ENCODE measurements at places on chromosomes 6 and 20.

- DNase-seq = no peak
Measured at GRCh38 chr6:13183415-13184088, 144.8 kb downstream of the TBC1D7 start.

DNA sequence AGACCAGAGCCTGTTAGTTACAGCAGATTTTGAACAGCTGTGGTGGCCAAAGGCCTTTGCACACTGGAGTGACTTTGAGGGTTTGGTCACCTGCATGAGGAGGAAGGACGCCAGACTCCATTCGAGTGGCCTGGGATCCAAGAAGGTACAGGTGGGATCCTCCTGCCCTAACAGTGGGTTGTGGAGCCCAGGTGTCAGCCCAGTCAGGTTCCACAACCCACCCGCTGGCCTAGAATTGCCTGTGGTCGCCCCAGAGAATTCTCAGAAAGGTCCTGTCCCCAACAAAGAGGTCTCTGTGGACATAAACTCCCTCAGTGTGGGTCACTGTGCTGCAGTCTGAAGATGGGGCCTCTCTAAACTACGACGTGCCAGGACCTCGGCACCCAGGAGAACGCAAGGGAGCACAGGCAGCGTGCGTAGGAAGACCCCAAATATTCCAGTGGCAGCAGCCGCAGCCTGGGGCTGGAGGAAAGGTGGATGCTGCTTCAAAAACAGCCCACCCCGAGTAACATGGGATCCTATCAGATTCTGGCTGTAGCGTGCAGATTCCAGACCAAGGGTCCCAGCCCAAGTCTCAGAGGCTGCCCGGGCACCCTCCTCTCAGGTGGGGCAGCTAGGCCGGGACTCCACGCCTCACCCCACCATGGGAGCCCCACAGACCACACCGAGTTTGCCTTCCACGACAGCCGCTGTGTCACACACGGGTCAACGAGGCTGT, 16.0 kb downstream of the ACSS1 start:
- DNase-seq = no peak

GRCh38 chr6:56746767-56747504, 104.2 kb upstream of the DST start:
- DNase-seq = no peak

DNA sequence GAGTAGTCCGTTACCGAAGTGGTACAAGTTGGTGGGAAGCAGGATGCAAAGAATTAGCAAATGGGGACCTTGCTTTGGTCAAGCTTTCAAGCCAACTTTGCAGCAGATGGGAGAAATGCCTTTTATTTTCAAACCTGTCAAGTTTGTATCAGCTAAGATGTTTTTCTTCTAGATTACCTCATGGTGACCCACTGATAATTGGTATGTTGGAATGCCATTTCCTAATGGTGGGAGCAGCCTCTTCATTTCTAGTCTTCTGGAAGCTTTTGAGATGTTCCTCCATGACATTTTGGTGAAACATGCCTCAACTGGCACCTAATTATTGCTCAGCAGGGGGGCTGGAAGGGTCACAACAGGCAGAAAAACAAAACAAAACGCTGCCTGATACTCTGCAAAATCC, 43.7 kb downstream of the ADNP start:
- no peak for DNase-seq

- no peak for DNase-seq
Measured at GRCh38 chr6:73734832-73735453, 38.9 kb downstream of the CD109 start.

DNA sequence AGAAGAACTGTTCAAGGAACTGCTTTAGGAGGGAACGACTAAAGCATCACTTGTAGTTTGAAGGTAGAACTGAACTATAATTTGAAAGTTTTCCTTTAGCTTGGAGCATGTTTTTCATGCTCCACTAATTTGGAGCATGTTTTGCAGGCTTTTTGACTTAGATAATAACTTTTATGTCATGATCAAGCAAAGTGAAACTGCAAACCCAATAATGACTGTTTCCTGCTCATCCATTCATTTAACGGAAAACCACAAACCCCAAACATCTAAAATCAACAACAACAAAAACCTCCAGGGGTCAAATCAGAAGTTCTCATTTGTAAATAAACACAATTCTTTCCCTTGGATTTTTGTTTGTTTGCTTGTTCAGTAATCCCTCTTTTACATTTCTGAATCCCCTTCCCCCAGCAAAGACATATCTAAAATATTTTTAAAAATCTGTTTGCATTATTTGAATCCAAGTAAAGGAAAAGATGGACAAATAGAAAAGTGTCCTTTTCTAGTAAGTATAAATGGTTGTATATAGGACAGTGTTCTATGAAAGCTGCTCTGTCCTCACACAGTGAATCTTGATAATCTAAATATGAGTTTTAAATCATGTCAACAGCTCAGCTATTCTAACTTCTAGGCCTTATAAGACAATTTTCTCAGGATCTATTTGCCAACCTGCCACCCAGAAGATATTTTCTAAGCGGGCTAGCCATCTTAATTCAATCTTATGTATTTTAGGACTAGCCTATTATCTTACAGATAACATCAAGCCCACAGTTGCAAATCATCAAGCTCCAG, 2.6 kb downstream of the SIM1 start:
- no peak for DNase-seq

GRCh38 chr6:3735029-3735605, 16.4 kb downstream of the PXDC1 start:
- no peak for DNase-seq

DNA sequence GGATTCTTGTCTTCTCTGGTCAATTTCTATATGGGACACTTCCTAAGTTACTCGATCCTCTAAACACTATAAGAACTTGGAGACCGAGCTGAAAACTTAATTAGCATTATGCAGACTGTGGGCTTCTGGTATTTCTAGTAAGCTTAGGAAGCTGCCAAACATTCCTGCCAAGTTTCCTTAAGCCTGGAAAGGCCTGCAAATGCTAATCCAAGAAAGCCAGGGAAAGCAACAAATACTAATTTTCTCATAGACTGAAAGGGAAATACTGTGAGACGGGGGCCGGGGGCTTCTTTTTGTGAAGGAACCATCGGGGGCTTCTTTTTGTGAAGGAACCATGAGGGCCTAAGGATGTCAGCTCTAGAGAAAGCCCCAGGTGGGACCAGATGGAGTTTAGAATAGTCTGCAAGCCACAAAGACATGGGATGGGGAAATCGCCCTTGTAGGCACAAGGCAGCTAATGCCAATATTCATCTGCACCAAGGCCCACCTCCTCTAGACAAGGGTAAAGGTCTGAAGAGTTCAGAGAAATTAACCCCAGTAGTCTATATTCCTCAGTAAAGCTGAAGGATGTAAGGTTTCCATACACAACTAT, 332.4 kb upstream of the PRDM1 start:
- DNase-seq = no peak

DNA sequence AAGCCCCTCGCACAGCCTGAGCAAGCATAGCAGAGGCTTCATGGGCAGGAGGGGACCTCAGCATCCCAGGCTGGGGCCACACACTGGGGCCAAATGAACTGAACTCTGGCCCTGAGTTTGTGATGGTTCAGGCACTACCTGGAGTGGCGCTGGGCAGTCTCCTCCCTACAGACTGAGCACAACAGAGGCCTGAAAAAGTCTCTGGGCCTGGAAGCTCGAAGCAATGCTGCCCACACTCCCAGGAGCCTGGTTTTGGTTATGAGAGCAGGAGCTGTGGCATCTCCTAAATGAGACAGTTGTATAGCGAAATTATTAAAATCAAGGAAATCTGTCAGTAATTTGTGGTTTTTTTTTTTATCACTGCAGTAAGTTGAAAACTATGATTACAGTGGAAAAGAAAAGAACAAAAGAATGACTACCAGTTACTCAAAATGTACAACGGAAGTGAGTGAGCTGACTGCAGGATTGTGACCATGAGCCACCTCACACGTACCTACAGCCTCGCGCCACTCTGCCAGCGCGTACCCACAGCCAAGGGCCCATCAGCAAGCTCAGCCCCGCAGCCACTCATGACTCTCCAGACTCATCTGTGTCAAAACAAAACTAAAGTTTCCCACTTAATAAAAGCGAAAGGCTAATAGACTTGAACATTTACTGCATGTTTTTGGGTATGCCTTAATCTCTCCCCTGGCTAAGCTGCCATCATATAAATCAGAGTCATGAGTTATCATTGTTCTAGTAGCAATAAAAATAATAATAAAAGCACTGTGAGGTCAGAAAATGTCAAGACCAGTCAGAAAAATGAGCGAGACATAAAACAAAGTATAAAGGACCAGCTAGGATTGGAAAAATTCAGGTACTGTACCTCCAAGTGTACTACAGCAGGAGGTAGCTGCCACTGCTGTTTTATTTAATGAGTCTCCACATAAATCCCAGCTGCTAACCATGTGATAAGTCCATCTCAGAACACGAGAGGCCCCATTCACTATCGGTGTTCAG, 177.0 kb downstream of the FOXC1 start:
- DNase-seq = no peak

DNA sequence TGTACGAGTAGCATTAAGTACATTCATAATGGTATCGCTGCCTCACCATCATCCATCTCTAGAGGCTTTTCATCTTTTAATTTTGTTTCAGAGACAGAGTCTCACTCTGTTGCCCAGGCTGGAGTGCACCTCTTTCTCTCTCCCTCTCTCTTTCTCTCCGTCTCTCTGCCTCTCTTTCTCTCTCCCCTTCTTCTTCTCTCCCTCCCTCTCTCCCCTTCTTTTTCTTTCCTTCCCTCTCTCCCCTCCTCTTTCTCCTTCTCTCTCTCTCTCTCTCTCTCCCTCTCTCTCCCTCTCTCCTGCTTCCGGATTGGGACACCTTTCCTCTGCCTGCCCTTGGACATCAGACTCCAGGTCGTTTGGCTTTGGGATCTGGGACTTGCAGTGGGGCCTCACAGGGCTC, 17.6 kb upstream of the TAF4 start:
- DNase-seq = no peak

DNA sequence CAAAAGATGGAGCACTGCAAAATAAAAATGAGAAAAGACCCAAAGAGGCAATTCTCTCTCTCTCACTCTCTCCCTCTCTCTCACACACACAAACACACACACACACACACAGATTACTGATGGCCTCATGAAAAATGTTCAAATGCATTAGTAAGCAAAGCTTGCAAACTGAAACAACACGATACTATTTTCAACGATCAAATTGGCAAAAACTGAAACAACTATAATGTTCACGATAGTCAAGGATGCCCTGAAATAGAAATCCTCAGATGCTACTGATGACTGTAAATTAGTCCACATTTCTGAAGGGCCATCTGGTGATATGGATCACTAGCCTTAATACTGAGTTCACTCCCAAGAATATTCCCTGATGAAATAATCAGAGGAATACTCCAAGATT, 100.8 kb downstream of the TRERF1 start:
- no peak for DNase-seq

DNA sequence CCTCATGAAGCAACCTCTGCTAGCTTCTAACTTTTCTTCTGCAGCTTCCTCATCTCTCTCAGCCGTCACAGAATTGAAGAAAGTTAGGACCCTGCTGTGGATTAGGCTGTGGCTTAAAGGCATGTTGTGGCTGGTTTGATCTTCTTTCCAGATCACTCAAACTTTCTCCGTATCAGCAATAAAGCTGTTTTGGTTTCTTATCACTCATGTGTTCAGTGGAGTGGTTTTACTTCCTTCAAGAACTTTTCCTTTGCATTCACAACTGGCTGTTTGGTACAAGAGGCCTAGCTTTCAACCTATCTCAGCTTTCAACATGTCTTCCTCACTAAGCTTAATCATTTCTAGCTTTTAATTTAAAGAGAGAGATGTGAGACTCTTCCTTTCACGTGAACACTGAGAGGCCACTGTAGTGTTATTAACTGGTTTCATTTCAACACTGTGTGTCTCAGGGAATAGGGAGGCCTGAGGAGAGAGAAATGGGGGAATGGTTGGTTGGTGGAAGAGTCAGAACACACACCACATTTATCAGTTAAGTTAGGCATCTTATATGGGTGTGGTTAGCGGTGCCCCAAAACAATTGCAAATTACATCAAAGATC, 17.2 kb downstream of the ZSCAN23 start:
- no peak for DNase-seq

DNA sequence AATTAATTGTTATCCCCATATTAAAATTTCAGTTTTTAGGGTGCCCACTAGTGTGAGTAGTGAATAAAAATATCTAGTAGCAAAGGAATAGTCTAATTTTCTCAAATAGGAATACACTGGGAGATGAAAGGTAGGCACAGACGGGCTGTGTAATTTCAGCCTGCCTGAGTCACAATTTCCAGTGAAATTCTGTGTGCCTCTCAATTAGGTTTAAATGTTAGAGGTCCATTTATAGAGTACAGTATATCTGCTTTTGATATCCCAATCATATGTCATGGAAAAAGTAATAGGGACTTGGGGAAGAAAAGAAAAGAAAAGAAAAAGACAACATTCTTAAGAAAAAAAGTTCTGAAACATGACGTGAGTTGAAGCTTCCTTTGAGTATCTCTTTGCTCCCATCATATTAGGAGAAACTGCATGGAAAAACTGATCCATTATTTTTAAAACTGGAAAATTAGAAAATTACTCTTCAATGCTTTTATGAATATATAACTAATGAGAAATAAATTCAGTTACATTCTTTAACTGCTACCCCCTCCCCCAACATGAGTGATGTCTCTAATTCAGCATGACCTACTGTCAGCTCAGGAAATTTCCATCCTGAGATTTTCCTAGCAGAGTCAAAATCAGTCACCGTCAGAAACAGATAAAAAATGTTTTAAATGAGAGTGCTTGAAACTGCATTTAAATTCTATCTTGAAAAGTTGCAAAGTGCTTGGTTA, 473.8 kb upstream of the HSF2 start:
- DNase-seq = no peak

GRCh38 chr6:28370440-28370839, 20.7 kb downstream of the ZKSCAN3 start:
- no peak for DNase-seq

DNA sequence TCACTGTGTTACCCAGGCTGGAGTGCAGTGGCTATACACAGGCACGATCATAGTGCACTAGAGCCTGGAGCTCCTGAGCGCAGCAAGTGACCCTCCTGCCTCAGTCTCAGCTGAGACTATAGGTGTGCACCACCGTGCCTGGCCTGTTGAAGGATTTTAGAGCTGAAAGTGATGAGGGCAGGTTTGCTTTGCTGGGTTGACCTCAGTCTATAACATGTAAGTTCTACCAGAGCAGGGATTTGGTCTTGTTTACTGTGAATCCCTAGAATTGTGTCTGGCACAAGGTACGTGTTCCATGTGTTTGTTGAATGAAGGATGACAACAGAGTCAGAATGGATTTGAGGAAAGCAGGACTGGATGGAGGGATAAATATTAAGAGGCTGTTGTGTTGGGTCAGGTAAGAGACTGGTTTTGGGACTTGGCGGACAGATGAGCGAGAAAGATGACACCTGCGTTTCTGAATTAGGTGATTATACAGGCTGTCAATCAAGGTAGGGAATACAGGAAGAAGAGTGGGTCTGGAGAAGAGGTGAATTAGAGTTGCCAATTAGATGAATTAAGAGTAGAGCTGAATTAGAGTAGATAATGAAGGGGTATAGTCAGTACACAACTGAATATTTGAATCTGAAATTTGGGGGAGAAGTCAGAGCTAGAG, 6.5 kb downstream of the ASXL1 start:
- no peak for DNase-seq
